Thoracic aorta endothelial cell (primary cell): ENCODE measurements at places on chromosomes 11 and 22. TPM values are rescaled to one million over a fixed set of nuclear protein-coding genes. Genes with fewer than 3 reads are reported as not detected.

GLYATL2 gene
- not detected in 2 replicates for total RNA-seq

SNX32 gene
- total RNA-seq = 0.13 and 0.86 TPM in 2 replicates

CAPN5 gene
- 8.4 and 10.1 TPM in 2 replicates for total RNA-seq

HTR3A gene
- total RNA-seq = not detected in 2 replicates

OMP gene
- 1.5 TPM in 1 of 2 replicates, not detected in the other for total RNA-seq

CLCF1 gene
- 2.3 and 2.9 TPM in 2 replicates for total RNA-seq

MUC6 gene
- total RNA-seq = not detected in 2 replicates

MYEOV gene
- total RNA-seq = 1.9 TPM in 2 replicates

GLYAT gene
- not detected in 2 replicates for total RNA-seq

LARGE2 gene
- total RNA-seq = not detected in 2 replicates

CRACR2B gene
- total RNA-seq = 4.1 and 5.6 TPM in 2 replicates

CENPM gene
- 19.7 and 26.7 TPM in 2 replicates for total RNA-seq

CARD10 gene
- total RNA-seq = 26.9 and 33.2 TPM in 2 replicates

OR4D5 gene
- not detected in 2 replicates for total RNA-seq

CEP57 gene
- total RNA-seq = 38.3 and 57.0 TPM in 2 replicates

OR8B12 gene
- total RNA-seq = not detected in 2 replicates

CACNA1I gene
- total RNA-seq = not detected in 2 replicates

LRRN4CL gene
- not detected in 2 replicates for total RNA-seq

SERPIND1 gene
- 1.5 and 2.3 TPM in 2 replicates for total RNA-seq

SLC22A6 gene
- not detected in 2 replicates for total RNA-seq
